Fibroblast of pulmonary artery (primary cell): ENCODE measurements at places on chromosomes 13 and 19.

DNA sequence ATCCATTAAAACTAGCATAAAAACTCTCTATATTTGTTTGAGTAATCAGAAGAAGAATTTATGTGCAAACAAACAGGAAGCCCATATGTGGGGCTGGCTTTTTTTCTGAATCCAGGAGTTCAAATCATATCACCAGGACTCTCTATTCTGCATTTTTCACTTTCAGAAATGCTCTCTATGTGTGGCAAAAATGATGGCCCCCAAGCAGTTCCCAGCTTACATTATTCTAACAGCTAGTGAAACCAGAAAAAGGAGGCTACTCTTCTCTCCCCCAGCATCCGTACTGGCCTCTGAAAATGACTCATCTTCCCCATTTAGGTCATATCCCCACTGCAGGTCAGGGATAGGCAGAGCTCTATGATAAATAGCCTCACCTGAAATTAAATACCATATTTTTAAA is 20.4 kb downstream of the RBM26 start:
- peak; percentile 38 for DNase-seq

- peak; percentile 78 for DNase-seq
These were observed 218.9 kb upstream of the EDNRB start for GRCh38 chr13:78137404-78138142.

GRCh38 chr13:75318138-75318833 is 163.7 kb downstream of the TBC1D4 start:
- DNase-seq, result no peak

DNA sequence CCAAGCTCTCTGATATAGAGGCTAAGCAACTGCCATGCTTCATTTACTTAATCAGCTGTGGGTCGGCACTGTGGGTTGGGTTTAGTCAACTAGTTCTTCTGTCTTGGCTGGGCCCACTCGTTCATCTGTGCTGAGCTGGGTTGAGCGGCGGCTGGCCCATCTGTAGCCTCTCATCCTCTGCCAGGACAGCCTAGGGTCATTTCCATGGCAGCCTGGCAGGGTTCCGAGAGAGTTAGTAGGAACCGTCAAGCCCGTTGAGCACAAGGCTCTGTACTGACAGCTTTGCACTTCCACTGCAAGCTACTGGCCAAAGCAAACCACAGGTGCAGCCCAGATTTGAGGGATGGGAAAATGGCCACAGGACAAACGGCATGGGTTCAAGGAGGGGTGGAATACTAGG is 6.6 kb upstream of the ZNF835 start:
- no peak for DNase-seq
